Activated CD8-positive, alpha-beta memory T cell treated with anti-CD3 and anti-CD28 coated beads, Interleukin-2, amount 10 ng/mL, durations not matched to agents 7 days and 5 days (primary cell): ENCODE measurements at places on chromosomes 7 and 10. TPM values are rescaled to one million over a fixed set of nuclear protein-coding genes. Genes with fewer than 3 reads are reported as not detected.

Gene SDK1
- 0.06 TPM for total RNA-seq

Gene PILRA
- 1.3 TPM for total RNA-seq

Gene TAS2R39
- total RNA-seq, result not detected

Gene ZNF365
- not detected for total RNA-seq

Gene TAX1BP1
- 70.9 TPM for total RNA-seq

Gene ZNF804B
- not detected for total RNA-seq

Gene SH2D4B
- 0.09 TPM for total RNA-seq

Gene CUL1
- 55.3 TPM for total RNA-seq
